ENCODE measurements at places on chromosomes 16 and 17.

DNA sequence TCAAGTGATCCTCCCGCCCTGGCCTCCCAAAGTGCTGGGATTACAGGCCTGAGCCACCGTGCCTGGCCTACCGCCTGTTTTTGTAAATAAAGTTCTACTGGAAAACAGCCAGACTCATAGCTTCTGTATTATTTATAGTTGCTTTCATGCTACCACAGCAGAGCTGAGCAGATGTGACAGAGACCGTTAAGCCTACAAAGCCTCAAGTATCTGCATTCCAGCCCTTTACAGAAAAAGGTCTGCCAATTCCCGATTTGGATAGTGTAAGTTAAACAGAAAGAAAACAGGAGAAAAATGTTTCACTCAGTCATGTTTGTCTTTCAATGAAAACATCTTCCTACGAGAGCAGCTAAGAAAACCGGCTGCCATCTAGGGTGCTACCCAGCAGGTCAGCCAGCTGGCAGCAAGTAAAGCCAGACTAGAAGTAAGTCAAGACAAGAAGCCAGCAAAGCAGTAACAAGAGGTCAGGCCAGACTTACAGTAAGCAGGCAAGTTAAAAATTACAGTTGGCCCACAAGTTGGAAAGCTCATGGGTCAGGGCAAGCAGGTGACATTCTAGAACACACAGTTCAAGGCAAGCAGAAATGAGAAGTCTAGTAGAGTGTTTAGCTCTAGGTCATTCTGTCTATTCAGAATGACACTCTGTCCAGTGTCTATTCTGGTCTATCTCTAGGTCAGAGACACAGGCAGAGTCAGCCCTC lies 17.7 kb downstream of the NCBP3 start:
- DNase-seq = no peak

- peak; percentile 70 for DNase-seq
These were observed 47.6 kb downstream of the IL21R start for GRCh38 chr16:27449434-27450195.

- DNase-seq = no peak
These were observed 102.1 kb downstream of the N4BP1 start for GRCh38 chr16:48507886-48508285.

GRCh38 chr17:82330322-82331239 lies 3.0 kb downstream of the SECTM1 start:
- DNase-seq = no peak

DNA sequence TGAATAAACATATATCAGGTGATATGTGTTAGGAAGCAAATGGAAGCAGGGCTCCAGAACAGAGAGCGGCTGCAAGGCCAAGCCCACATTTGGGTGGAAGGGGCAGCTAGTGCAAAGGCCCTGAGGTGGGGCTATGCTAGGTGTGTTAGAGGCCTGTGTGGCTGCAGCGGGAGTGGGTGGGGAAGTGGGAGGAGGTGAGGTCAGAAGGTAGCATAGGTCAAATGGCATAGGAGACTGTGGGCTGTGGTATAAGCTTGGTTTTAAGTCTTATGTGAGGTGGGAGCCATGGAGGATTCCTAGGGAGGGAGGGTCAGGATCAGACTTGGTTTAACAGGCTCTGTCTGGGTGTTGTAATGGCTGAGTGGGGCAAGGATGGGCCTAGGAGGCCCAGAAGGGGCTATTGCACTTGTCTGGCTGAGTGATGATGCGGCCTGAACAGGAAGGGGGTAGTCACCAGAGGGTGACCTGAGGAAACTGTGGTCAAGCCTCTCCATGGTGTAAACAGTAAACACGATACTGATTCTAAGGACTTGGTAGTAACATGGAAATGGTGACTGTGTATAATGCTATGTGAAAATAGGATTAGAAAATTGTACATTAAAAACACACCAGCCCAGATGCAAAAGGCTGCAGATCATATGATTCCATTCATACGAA lies 31.1 kb downstream of the RAI1 start:
- no peak for DNase-seq

- DNase-seq = no peak
These were observed 73.3 kb downstream of the XYLT1 start for GRCh38 chr16:17397499-17397891.

GRCh38 chr17:58507123-58507634 lies 7.3 kb downstream of the MTMR4 start:
- no peak for DNase-seq

DNA sequence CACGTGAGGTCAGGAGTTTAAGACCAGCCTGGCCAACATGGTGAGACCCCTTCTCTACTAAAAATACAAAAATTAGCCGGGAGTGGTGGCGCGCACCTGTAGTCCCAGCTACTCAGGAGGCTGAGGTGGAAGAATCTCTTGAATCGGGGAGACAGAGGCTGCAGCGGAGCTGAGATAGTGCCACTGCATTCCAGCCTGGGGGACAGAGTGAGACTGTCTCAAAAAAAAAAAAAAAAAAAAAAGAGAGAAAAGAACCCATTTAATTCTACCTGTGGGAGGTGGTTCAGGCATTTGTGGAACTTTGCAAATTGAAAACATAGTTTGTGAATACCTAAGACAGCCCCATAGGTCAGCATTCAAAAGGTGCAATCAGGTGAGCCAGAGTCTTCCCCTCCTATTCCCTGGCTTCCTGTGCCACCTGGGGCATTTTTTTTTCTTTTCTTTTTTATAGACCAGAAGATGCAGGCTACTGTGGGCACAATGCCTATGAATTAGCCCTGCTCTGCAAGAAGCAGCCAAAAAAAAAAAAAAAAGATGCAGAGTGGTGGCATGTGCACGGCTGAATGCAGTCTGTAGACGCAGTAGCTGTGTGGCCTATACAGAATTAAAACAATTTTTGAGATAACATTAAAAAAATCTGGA lies 9.1 kb upstream of the SOCS3 start:
- DNase-seq = no peak

DNA sequence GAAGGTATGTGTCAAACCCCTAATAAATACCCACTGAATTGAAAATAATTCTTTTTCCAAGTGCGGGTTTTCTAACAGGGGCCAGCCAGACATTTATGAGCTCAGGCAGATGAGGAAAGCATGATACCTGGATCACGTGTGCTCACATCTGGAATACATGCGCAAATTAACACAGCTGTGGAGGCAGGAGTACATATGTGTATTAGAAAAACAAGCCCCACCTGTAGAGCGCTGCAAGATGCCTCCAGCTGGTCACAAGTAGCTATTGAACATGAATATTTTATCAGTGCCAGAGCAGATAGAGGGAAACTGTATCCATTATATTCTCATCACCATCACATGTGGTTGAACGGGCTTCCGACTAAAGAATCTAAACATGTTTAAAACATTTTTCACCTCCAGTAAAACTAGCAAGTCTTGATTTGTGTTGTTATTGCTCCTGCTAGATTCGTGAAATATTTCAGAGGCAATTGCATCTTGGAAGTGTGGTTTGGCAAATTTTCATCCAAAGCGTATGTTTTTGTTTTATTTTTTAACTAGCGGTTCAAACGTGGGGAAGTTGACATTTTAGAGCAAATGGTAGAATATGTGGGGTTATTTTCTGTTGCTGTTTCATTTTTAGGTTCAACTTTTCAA lies 482.8 kb downstream of the CDH13 start:
- DNase-seq = no peak

DNA sequence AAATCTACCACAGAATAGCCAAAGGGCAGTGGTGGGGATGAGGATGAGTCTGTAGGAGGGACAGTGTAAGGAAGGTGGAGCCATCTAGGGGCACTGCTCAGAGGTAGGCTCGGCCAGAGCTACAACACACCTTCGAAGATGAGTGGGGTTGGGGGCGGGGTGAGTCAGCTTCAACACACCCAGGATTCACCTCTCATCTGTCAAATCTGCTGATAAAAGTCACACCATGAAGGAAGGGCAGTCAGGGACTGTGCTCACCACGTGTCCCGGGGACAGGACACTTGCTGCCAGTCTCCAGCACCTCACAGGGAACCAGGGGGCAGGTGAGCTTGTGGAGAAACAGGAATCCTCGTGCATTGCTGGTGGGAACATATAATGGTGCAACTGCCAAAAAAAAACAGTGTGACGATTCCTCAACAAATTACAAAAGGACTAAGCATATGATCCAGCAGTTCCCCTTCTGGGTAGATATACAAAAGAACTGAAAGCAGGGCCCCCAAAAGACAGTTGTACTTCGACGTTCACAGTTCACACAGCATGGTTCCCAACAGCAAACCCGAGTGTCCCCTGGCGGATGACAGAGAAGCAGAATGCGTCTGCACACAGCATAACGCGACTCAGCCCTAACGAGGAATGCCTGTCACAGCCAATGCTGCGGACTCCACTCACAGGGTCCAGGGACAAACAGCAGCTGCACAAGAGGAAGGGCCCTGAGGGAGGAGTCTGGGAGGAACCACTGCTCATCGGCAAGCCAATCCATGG lies 133.1 kb downstream of the ANKRD11 start:
- DNase-seq = peak; percentile 72

DNA sequence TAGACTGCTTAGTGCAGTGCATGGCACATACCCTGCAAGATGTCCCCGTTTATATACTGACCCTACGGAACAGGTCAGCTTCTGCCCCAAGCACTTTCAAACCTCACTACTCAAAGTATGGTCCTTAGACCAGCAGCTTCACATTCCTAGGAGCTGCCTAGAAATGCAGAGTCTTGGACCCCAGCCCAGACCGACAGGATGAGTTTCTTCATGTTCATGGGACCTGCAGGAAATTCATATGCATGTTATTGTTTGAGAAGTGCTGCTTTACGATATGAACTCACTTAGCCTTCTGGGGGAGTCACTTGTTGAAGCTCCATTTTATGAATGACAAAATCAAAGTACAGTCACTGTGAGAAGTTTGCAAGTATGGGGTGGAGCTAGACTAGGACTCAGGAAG lies 82.6 kb downstream of the DYNLRB2 start:
- DNase-seq = no peak

GRCh38 chr17:16419074-16419928 lies 3.9 kb downstream of the TRPV2 start:
- DNase-seq = peak; percentile 72

GRCh38 chr17:2192367-2193057 lies 111.1 kb downstream of the SMG6 start:
- peak; percentile 43 for DNase-seq

DNA sequence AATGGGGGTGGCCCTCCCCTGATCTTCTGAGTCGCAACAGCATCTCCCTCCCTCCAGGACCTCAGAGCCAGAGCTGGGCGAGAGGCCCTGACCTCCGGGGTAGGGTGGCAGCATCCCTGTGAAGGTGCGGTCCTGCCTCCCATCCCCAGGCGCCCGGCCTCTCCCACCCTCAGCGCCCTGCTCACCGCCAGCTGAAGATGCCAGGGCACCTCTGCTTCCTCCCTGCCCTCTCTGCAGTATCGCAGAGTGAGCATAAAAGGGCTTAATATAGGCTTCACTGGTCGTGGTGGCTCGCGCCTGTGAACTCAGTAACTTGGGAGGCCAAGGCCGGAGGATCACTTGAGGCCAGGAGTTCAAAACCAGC lies 10.7 kb upstream of the MPP2 start:
- DNase-seq = no peak

- no peak for DNase-seq
These were observed 671 bp upstream of the CD300C start for GRCh38 chr17:74546586-74546985.

DNA sequence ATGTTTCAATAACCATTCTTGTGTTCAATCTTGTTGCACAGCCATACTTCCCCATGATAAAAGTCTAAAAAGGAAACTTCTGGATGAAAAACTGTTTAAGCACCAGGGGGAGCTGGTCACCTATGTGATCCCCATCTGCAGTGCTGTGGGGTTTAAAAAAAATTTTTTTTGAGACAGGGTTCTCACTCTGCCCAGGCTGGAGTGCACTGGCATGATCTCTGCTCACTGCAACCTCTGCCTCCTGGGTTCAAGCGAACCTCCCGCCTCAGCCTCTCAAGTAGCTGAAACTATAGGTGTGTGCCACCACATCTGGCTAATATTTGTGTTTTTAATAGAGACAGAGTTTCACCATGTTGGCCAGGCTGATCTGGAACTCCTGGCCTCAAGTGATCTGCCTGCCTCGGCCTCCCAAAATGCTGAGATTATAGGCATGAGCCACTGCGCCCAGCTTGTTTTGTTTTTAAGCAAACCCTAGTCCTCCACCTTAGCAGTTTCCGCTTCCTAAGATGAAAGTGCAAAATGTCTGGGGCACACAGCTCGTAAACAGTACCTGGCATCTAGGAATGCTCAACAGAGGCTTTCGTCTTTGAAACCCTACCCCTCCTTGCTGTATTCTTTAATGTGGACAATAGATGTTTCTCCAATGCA lies 25.4 kb downstream of the DNAJA2 start:
- peak; percentile 17 for DNase-seq

DNA sequence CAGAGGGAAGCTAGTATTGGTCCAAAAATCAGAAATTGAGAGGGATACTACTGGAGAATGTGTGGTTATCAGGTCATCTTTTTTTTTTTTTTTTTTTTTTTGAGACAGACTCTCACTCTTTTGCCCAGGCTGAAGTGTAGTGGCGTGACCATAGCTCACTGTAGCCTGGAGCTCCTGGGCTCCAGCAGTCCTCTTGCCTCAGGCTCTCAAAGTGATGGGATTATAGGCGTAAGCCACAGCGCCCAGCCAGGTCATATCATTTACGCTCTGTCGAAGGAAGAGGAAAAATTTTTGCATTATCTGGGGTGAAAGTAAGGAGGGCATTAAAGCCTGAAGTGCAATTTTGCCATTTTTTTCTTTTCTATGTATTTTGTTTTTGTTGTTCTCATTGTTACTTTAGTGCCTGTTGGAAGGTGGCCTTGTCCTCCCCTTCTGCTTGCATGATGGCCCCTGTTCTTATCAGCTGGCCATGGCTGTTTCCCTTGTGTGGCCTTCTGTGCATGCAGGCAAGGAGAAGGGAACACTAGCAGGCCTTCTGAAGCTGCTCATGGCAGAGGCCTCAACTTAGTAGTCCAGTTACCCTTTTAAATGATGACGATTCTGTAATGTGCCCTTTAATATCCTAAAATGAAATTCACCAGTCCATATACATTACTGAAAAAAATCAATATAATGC lies 118.3 kb downstream of the SPECC1 start:
- DNase-seq = no peak

All from stimulated activated naive CD4-positive, alpha-beta T cell treated with Interleukin-2 at 50 U/mL for 16 hours (primary cell).